ENCODE measurements at places on chromosomes 4 and X. TPM values are rescaled to one million over a fixed set of nuclear protein-coding genes. Genes with fewer than 3 reads are reported as not detected.

DNA sequence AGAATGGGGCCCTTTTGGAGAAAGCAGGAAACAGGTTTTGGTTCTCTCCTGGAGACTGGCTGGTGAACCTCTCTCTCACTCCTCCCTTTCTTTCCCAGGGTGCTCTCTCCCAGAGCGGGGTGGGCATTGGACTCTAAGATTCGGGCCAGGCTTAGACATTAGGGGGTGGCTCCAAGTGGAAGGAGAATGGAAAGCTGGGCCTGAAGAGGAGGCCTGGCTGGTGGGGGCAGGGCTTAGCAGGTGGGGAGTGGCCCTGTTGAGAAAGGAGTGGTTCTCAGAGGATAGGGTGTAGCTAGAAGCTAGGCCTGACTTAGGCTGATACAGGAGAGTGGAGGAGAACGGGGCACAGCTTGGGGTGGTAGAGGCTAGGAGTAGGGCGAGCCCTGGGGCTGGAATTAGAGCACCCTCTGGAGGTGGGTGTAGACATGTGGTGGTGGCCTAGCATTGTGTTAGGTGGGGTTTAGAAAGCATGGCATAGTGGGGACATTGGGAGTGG lies 5.7 kb downstream of the PLP2 start:
- no peak for DNase-seq

DNA sequence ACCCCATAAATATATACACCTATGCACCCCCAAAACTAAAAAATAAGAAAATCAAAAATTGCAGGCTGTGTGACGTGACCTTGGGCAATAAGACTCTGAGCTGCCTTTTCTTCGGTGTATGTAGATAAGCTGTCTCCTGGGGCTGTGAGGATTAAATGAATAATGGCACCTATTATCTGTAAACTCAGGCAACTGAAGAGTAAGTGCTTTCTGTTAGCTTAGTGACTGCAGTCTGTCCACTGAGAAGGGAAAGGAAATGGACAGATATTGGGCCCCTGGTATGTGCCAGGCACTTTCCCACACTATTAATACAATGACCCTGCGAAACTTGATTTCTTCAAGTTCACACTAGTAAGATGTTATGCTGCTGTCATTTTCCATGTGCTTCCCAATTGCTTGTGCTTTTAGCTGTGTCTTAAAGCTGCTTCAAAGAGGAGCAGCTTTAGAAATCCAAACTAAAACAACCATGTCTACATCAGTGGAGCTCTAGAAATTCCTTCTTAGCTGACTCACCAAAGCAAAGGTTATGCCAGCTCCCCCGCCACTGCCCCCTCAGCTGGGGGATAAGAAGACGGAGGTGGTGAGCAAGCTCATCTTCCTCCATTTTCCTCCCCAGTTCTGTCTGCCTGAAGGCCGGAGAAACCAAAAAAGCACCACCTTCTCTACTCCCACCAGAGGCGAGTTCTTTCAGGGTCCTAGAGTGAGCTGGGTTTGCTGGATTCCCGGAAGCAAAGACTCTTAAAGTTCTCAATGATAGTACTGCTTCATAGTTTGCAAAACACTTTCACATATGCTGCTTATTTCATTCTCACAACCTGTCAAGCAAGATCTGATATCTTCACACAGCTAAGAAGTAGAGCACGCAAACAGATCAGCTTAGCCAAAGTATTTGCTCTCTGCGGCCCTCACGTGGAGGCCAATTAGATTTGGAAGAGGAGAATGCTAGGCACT lies 8.8 kb upstream of the DGAT2L6 start:
- DNase-seq: no peak

- DNase-seq: no peak
Measured at GRCh38 chrX:139738581-139738980, 30.6 kb upstream of the MCF2 start.

Gene PLXNA3
- total RNA-seq: 22.3 TPM

- no peak for DNase-seq
Measured at GRCh38 chrX:69431420-69431819, 72.7 kb upstream of the NALF2 start.
